ENCODE measurements at places on chromosomes 16 and 17.

- DNase-seq = no peak
Observed at GRCh38 chr17:74244548-74244947, 29.5 kb upstream of the DNAI2 start.

DNA sequence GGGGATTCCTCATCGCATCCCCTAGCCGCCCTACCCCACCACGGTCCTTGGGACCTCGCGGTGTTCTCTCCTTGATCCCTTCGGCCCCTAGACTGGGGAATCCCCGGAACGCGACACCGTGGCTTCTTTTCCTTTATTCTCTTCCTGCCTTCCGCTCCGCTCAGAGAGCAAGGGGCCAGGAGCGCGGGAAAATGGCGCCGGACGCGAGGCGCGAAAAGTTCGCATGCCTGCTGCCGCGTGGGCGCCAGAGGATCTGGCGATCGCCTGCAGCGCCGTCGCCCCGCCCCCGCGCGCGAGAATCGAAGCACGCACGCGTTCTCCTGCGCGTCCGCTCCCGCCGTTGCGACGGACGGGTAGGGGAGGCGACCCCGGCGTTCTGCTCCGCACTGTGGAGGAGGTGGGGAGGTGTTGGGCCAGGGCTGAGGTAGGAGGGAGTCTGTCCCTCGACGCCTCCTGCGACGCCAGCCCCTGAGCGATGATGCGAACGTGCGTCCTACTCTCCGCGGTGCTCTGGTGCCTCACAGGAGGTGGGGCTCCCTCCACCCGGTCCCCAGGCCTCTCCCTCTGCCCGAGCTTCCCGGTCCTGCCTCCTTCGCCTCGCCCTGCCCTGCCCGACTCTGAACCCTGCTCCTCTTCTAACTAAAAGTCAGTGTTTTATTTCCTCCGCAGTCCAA, at the start of gene ZPBP2:
Gene ZPBP2 (plus strand): TSS at position 323 of the 674 bp plus-strand sequence. CDS start 153 bp downstream, at position 476.
- no peak for DNase-seq

DNA sequence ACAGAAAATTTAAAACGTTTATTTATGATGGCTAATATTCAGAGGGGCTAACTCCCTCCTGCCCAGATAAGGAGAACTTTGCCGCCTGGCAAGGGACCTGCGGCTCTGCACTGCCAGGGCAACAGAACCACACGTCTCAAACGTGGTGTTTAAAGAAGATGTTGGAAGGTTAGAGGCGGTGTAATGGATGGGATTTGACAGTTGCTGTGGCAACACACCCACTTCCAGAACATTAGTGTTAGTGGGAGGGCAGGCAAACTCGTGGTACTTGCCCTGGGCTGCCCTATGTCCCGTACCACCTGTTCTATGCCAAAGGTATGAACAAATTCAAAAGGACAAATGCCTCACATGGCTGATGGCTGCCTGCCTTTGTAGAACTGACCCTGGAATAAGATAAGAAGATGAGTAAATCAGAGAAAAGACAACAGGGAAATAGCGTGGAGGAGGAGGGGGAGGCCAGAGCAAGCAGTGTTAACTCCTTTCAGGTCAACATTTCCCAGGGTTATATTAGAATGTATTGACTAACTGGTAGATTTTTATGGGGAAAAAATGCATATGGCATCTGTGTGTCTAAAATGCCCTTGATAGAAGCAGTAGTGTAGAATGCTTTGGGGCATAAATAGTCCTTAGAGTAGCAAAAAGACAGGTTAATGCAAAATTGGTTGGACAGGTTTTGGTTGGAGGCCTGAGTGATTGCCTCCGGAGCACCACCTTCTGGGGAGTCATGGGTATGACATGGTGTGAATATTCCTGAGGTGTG, 30.8 kb downstream of the HLF start:
- DNase-seq = no peak

GRCh38 chr17:41800601-41801373, 11.0 kb downstream of the P3H4 start:
- DNase-seq = no peak

GRCh38 chr17:34673516-34673915, 94.1 kb downstream of the TMEM132E start:
- DNase-seq = no peak

DNA sequence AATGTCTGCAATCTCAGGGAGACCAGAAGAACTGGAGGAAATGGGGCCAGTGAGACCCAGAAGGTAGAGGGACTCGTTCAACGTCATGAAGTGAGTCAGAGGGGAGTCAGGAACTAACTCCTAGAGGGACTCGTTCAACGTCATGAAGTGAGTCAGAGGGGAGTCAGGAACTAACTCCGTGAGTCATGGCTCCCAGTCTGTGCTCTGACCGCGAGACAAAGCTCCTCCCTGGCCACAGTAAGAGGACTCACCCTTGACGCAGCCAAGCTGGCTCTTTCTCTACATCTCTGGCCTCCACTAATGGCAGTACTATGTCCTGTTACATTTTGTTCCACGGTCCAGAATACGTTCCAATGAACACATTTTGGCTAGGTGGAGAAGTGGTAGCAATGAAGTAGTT, 902.5 kb downstream of the KCNJ2 start:
- DNase-seq = no peak

GRCh38 chr16:31876951-31877828, 3.6 kb downstream of the ZNF267 start:
- DNase-seq = no peak

DNA sequence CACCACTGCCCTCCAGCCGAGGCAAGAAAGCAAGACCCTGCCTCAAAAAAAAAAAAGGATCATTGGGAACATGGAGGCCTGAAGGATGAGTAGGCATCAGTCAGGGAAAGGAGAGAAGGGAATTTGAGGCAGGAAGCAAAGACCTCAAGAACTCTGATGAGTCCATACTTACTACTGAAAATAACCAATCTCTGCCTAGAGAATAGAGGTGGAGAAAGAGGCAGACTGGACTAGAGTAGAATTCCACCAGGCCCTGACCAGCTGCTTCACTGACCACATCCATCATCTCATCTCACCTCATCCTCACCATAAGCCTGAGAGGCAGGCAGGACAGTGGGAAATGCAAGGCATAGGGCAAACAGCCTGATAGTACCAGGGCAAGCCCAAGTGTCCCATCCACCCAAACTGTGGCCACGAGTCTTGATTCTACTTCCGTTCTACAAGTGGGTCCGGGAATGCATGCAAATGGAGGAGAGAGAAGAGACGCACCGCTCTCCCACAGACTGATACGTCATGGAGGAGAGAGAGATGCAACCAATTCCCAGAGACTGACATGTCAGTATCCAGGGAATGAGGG, 17.1 kb downstream of the ANKRD11 start:
- DNase-seq = no peak

- no peak for DNase-seq
Observed at GRCh38 chr17:4584917-4585637, 748 bp downstream of the SMTNL2 start.

DNA sequence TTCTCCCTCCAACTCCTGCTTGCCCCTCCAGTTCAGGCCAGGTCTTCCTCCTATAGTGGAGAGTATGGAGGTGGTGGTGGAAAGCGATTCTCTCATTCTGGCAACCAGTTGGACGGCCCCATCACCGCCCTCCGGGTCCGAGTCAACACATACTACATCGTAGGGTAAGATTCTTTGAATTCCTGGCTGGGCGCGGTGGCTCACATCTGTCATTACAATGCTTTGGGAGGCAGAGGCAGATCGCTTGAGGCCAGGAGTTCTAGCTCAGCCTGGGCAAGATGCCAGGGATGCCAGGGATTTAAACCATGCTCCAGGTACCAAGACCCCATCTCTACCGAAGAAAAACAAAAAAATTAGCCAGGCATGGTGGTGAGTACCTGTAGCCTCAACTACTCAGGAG, 1.4 kb downstream of the ZG16 start:
- DNase-seq = no peak

DNA sequence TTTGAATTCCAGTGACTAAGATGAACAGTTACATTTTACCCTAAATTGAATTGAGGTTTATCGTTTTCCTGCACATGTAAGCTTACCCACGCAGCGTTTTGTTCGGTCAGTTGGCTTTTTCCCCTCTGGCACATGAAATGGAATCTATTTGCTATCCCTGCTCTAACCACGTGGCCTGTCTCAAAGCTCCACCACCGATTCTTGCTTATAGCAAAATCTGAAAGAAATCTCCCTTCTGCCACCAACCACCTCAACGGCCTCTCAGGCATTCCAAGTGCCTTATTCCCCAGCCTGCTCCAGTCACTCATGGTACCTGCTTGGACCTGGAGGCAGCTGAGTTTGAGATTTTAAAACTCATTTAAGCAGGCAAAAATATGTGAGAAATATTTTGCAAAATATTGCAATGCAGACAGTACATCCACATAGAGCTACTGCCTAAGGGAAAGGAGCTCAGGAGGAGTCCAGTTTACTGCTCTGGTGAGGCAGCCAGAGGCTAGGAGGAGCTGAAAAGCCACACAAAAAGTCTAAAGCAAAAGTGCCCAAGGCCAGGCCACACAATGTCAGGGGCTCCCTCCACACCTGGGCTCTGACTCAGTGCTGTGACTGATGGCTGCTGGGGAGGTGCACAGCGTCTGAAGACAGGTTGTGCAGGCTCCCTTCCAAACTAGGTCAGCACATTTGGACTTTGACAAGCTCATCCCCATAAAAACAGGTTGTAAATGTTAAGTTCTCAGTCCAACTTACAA, 26.4 kb downstream of the ARHGAP17 start:
- DNase-seq = no peak

- DNase-seq = no peak
Observed at GRCh38 chr16:10332241-10332640, 53.6 kb upstream of the ATF7IP2 start.

DNA sequence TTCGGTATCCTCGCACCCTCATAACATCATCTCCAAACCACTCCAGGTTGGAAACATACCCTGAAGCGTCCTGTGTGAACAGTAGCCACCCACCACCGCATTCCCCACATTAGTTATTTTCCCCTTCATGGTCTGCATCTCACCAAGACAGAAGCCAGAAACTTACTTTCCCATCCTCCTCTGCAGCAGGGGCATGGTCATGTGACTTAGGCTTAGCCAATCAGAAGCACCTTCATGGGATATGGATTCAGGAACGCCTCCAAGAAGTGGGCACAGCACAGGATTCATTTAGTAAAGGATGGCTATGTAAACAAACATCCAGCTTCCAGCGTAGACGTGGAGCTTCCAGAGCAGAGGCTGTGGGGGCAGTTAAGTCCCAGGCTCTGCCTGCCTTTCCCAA, 130.3 kb downstream of the AXIN2 start:
- no peak for DNase-seq
